ENCODE measurements at places on chromosomes 7 and 10.

DNA sequence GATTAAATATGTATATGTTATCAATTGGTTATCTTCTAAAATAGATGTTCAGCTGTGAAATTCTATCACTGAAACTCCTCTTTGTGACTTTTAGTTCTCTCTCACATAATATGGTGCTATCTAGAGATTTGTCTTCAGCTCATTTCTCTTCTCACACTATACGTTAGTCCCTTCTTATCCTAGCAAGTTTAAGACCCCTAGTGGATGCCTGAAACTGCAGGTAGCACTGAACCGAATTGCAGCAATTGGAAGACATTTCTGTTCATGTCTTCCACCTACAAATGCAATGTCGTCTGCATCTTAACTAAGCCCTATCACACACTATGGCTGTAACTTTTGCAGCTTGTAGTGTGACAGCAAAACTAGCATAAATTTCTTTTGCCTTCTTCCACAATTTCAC is 442.7 kb upstream of the POM121L12 start:
- DNase-seq: no peak

DNA sequence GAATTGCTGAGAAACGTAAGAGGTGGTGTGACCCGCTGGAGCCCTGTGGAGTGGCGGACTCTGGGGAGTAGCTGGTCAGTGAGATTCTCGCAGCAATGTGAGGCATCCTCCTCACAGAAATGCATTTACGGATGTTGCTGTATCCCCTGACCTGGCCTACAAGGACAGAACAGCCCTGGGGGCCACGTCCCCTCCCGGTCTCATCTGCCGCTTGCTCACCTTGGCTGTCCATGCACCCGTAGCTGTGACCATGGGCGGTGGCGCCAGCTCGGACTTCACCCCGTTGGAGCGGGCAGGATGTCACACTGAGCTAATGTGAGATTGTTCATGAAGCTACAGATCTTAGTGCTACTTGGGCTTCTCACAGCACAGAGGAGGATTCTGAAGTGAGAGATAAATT is 193.8 kb downstream of the EBF3 start:
- DNase-seq: no peak

DNA sequence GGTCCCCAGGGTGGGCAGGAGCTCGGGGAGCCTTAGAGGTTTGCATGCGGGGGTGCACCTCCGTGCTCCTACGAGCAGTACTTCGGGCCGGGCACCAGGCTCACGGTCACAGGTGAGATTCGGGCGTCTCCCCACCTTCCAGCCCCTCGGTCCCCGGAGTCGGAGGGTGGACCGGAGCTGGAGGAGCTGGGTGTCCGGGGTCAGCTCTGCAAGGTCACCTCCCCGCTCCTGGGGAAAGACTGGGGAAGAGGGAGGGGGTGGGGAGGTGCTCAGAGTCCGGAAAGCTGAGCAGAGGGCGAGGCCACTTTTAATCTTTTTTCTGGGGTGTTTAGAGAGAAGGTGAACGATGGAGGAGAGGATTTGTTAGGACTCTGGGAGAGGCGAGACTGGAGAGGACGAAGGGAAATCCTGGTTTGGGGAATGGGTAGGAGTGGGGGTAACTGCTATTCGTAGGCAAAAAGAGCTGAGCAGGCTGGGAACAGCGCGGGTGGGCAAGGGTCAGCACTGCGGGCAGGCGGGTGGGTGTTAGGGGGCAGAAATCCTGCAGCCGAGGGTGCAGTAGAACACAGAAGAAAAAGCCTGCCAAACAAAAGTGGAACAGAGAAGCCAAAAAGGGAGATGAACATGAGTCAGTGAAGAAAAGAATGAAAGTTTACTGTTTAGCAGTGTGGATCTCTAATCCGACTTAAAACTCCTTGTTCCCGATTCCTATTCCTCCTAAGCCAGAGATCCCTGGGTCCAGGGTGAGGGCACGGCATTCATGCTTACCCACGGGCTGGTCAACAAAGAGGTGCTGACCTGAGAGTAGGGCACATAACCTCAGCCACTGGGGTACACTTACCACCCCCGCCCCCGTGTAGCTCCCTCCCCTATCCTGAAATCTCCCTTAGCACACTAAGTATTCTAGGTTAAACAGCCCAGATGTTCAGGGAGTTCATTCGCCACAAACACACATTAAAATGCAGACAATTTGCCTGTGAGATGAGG is 26.9 kb downstream of the PRSS2 start:
- DNase-seq: no peak

GRCh38 chr7:31747553-31747952 is 60.5 kb downstream of the PPP1R17 start:
- no peak for DNase-seq

- no peak for DNase-seq
Observed at GRCh38 chr7:32070406-32071360, at the start of gene PDE1C. TSS of gene PDE1C (minus strand) at chr7:32070407.

DNA sequence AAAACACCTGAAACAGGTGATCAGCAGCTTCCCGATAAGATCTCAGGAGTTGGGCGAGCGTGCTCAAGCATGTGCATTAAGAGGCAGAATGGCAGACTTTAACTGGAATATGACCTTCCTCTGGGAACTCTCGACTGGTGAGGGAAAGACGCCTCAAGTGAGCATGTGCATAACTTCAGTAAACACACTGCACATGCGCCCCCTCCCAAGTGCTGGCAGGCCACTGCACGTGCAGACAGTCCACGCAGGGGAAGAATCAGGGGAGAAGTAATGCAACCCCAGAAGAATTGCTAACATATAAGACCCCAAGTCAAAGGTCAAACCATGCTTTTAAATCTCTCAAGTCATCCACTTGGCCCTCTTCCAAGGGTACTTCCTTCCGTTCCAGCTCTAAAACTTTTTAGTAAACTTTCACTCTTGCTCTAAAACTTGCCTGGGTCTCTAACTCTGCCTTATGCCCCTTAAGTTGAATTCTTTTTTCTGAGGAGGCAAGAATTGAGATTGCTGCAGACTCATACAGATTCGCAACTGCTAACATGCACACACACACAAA is 541.0 kb downstream of the TNS3 start:
- DNase-seq: no peak

DNA sequence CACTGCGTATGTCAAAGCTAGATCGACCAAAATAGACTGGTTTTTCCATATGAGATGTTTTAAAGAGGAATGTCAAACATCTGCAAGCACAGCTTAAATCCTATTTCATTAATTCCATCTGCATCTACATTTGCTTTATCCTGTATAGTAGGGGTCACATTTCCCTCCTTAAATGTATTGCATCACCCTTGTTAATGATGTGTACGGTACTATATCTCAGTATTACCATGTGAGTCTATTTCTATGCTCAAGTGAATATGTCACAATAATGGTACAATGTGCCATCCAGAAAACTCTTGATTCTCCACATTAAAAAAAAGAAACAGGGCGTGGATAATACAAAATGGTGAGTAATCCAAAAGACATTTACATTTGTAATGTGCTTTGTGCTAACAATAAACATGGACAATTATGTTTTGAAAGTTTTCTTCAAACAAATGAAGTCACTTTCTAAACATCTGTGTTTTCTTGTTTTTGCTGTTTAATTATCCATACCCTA is 56.6 kb downstream of the TWIST1 start:
- no peak for DNase-seq

DNA sequence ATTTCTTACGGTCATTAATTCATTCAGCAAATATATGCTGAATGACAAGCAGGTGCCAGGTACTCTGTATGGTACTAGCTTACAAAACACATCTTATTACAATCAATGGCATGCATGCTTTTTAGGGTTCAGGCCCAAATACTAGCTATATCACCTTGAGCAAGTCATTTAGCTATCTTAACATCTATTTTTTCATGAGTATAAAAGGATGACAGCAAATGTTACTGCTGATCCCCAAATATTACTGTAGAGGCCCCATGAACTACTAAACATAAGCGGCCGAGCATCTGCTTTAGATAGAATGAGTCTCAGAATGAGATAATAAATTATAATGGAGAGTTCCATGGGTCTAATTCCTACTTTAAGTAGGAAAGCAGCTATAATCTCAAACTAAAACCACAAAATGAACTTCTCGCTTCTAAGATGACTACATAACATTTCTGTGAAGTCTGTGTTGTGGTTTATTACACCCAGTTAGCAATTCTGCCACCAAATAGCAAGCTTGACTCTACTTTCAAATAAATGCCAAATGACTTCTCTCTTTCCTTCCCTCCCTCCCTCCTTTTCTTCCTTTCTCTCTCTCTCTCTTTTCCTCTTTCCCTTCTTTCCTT is 113.7 kb upstream of the LRRN3 start:
- DNase-seq: no peak

DNA sequence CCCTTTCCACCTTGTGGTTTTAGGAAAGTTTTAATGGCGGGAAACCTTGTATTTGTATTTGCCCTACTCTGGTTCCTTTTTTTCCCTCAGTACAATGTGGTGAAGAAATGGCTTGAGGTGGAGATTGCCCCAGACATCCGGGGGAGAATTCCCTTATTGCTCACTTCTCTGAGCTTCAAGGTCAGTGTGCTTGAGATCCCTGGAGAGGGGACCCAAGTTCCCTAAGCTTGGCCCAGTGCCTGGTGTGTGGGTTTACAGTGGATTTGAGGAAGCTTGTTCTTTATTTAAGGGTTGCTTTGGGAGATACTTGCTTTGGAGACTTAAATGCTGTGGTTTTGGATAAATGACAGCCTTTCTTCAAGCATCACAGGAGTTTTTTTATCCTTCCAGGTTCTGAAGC is 18.3 kb downstream of the CALHM2 start:
- no peak for DNase-seq

- no peak for DNase-seq
Observed at GRCh38 chr10:86500846-86501245, 20.7 kb downstream of the WAPL start.

DNA sequence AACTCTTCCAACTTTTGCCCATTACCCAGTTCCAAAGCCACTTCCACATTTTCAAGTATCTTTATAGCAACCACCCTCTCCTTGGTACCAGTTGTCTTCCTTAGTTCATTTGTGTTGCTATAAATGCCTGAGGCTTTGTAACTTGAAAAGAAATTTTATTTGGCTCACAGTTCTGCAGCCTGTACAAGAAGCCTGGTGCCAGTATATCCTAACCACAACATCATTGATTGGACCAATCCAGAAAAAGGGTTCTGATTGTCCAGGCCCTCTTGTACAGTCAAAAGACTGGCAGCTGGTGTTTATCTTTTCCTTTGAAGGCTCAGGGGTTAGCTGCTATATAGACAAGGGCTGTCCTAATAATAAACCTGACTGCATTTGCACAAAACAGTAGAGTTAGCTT is 21.1 kb upstream of the ABCC2 start:
- no peak for DNase-seq

- no peak for DNase-seq
Observed at GRCh38 chr7:77855371-77856083, 57.0 kb downstream of the PHTF2 start.

DNA sequence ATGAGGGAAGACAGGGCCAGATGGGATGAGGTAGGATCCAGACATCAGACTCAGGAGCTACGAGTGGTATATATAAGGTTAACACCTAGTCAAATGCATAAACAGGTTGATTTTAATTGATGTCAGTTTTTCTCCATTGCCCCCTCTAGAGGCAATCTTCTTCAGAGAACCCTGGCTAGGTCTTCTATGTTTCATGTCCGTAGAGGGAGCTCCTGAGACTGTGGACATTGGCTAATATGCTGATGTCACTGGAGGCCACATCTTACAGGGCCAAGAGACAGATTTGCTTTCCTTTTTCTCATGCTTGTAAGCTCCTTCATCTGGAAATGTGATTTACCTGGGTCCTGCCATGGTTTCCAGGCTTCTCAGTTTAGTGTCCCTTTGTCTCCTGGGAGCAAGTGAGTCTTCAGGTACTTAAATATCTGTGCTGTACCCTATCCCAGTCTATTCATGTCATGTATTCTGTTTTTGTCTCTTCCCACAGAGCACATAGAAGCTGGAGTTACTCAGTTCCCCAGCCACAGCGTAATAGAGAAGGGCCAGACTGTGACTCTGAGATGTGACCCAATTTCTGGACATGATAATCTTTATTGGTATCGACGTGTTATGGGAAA is 161.6 kb upstream of the PRSS1 start:
- DNase-seq: no peak
